Calu3 (cell line): ENCODE measurements at places on chromosomes 7 and 10. TPM values are rescaled to one million over a fixed set of nuclear protein-coding genes. Genes with fewer than 3 reads are reported as not detected.

The LRIT1 gene
- total RNA-seq: not detected in 2 replicates

The LLCFC1 gene
- total RNA-seq: not detected in 2 replicates

The CFAP58 gene
- total RNA-seq: not detected in 2 replicates

The CHST12 gene
- 19.9 and 21.2 TPM in 2 replicates for total RNA-seq

The CTAGE8 gene
- total RNA-seq: 3.9 and 4.3 TPM in 2 replicates

The BAMBI gene
- total RNA-seq: 33.0 and 42.2 TPM in 2 replicates

The PTN gene
- total RNA-seq: 0.35 and 0.54 TPM in 2 replicates

The MYH16 gene
- total RNA-seq: 0.61 and 0.97 TPM in 2 replicates

The COL13A1 gene
- total RNA-seq: 0.24 TPM in 1 of 2 replicates, not detected in the other

The ADGRA1 gene
- total RNA-seq: not detected in 2 replicates

The MACROH2A2 gene
- total RNA-seq: 24.5 and 26.9 TPM in 2 replicates

GRCh38 chr10:89494068-89494467 is 41.3 kb downstream of the SLC16A12 start:
- DNase-seq: no peak

GRCh38 chr10:62248465-62248864 is 20.2 kb downstream of the RTKN2 start:
- DNase-seq: no peak

GRCh38 chr10:34526186-34526585 is 288.9 kb downstream of the PARD3 start:
- DNase-seq: no peak

DNA sequence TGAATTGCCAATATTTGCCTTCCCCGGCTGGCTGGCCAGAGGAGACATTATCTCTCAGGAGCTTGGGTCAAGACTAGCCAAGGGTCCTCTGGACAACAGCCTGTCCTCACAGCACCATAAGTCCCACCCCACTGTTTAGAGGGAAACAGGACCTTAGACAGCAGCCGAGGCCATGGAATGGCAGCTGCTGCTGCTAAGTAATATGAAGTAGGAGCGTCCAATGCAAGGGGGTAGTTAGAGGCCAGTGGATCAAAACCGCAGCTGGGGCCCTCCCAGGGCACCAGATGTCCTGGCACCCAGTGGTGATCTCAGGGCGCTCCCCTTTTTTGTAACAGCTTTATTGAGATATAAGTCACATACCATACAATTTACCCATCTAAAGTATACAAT is 12.9 kb upstream of the KCP start:
- DNase-seq: no peak

DNA sequence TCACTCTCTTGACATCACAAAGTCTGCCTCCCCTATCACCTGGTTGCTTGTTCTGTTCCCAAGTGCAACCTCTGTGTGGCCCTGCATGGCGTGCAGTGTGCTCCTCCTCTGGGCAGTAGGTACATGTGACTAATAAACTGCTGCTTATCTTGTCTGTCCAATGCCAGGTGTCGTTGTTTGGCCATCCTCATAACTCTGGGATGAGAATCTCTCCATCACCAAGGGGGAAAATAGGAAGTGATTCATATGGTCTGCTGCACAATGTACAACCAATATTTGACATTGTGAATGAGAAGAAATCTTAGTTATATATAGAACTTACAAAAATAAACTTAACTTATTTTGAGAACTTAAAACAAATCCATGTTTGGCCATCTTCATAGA is 135.2 kb downstream of the INHBA start:
- DNase-seq: no peak

DNA sequence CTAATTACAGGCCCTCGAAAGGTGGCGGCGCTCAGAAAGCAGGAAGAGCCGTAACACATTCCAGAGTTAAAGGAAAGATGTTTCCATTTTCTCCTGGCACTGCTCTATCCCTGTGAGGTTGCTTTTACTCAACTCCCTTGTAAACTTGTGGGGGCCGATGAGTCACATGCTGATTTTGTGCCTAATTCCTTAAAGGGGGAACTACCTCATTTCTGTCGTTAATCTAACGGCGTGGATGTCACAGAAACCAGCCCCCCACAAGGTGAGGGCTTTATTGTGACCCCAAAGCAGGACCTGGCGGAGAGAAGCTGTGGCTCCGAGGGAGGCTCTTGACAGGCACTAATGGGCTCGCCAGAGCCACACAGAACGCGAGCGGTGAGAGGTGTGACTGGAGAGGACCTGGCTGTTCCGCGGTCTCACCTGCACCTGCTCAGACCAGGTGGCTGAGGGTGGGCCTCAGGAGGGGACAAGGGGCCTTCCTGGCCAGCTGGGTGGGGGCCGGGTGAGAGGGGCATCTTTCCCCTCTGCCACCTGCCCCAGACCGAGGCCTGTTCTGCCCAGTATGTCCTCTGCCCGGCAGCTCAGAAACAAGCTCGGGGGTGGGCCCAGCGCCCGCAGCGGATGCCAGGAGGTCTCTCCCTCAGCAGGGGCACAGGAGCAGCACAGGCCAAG is 50.9 kb downstream of the CALML3 start:
- DNase-seq: no peak

- no peak for DNase-seq
Observed at GRCh38 chr7:55165176-55165861, 146.5 kb downstream of the EGFR start.

DNA sequence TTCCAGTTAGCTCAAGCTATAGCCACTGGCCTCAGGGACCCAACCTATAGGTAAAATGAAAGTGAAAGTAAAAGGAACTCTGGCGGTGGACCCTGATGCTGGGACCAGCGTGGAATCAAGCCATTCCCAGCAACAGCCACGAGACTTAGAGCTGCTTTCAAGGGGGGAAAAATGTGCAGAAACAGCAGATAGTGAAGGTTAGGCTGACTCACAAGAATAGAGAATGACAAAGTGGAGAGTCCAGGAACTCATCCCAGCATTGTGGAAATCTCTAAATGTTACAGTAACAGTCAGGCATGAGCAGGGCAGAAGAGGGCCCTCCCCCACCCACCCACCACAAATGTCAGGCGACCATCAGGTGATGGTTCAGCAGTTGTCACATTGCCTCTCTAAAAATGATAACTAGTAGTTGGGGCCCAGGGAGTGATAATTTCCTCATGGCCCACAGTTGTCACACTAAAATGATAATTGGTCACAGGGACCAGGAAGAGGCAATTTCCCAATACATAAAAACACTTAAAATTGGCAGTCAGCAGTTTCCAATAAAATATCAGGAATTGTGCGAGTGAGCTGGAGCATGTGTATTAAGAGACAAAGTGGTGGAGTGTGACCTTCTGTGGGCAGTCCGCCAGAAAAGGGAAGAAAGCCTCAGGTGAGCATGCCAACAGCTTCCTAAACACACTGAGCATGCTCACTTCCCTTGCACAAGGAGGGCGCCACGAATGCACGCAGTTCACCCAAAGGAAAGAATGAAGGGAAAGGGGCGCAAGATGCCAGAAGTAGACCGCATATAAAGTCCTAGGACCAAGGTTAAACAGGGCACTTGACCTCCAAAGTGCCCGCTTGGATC is 129.8 kb upstream of the PPP1R3A start:
- DNase-seq: peak; percentile 17

DNA sequence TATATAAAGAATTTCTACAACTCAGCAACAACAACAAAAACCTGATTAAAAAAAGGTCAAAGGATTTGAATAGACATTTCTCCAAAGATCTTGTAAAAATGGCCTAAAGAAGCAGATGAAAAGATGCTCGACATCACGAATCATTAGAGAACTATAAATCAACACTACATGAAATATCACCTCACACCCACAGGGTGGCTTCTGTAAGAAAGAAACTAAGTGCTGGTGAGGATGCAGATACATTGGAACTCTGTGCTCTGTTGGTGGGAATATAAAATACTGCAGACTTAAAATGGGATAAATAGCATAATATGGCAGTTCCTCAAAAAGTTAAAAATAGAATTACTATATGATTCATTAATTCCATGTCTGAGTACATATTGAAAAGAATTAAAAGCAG is 38.3 kb upstream of the CDCA7L start:
- DNase-seq: no peak

GRCh38 chr10:33273295-33274002 is 61.0 kb downstream of the NRP1 start:
- DNase-seq: peak; percentile 84

DNA sequence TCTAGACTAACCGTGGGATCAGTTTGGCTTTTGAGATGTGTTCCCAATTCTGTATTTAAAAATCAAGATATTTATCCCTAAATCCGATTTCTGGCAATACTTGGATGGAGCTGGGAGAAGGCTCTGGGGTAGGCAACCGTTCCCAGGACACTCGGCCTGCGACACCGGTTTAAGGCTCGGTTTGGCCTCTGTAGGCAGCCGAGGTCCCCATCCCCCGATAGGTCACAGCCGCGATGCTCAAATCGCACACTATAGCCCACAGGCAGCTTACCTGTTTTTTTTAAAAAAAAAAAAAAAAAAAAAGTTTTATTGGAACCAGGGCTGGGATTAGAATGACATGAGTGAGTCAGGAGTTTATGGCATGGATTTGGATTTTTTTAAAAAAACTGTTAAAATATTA is 729 bp upstream of the TAF3 start:
- no peak for DNase-seq

DNA sequence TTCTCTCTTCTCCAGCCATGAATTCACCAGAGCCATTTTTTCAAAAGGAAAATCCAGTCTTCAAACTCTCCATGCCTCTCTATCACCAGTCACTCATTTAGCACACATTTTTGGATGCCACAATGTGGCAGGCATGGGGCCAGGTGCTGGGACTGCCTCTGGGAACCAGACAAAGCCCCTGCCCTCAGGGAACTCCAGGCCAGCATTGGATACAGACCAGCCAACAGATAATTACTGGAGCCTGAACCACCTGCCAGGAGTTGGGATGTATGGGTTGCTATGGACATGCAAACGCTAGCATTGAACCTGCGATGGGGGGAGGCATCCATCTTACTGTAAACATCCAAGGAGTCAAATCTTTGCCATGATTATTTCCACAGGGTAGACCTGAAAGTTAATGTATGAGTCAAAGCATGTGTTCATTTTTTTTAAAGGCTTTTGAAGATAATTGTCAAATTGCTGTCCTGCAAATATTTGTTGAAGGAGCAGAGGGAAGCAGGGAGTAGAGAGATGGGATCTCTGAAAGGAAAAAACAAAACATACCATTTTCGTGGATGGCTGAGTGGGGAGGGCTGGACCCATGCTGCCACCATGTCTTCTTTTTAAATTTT is 43.2 kb downstream of the SRRM3 start:
- DNase-seq: no peak

DNA sequence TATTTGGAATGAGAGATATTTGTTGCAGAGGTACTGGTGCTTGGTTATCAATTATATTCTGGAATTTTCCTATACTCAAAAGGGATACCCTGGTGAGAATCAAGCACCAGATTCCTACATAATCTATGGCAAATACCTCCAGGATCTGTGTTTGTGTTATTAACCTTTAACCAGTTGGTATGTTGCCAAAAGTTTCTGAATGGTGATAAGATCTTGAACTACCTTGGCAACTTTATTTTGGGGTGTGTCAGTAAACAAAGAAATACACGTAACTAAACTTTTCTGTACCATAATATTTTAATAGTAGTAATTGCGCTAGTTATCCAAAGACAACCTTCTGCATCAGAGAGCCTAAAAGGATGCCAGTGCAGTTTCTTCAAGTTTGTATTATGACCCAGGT is 13.4 kb downstream of the SCIN start:
- DNase-seq: no peak

GRCh38 chr10:76428551-76429367 is 997.3 kb downstream of the LRMDA start:
- no peak for DNase-seq
